NCI-H524 (cell line): ENCODE measurements at places on chromosomes 4 and X.
A peak's percentile ranks its signal among the peaks of the same experiment; 100 is the strongest.

GRCh38 chr4:99846891-99847290 lies 30.3 kb downstream of the DAPP1 start:
- no peak for DNase-seq

- DNase-seq = no peak
These were observed 143.5 kb downstream of the TSPAN5 start for GRCh38 chr4:98514741-98515469.

GRCh38 chr4:82500435-82501153 lies 61.2 kb downstream of the TMEM150C start:
- peak; percentile 45 for DNase-seq

GRCh38 chr4:99754756-99755155 lies 61.9 kb upstream of the DAPP1 start:
- peak; percentile 31 for DNase-seq

DNA sequence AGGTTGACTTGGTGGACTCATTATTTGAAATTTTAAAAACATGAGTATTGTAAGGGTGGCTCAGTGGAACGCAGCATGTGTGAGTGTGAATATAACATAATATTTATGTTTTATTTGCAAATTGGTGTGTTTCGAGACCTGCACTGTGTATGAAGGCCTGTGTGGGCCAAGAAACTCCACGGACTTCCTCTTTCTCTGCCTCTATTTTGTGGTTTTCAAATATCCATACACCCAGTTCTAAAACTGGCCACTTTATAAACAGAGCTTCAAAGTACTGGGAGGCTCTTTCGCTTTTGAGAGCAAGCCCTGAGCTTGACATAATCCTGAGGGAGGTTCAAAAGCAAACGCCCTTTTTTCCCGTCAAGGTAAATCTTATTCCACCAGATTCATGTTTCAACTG lies 187.7 kb downstream of the GPAT3 start:
- no peak for DNase-seq

GRCh38 chrX:20433388-20433775 lies 166.7 kb upstream of the RPS6KA3 start:
- no peak for DNase-seq

GRCh38 chr4:114677346-114677979 lies 78.9 kb downstream of the UGT8 start:
- DNase-seq = no peak

DNA sequence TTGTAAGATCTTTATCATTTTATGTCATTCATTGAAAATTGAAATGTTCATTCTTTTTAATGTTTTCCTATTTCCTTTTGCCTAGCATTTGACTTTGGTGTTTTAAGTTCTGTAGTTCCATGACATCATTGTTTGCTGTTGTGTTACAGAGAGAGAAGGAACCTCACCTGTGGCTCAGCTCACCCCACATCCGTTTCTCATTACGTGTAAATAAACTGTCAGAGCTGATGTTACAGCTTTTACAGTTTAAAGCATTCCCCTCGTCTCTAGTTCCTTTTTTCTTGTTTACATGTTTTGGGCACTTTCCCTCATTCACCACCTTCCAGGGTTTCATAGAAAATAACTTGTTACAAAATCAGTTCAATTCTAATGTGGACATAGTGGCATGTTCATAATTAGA lies 137.2 kb downstream of the FNIP2 start:
- no peak for DNase-seq

DNA sequence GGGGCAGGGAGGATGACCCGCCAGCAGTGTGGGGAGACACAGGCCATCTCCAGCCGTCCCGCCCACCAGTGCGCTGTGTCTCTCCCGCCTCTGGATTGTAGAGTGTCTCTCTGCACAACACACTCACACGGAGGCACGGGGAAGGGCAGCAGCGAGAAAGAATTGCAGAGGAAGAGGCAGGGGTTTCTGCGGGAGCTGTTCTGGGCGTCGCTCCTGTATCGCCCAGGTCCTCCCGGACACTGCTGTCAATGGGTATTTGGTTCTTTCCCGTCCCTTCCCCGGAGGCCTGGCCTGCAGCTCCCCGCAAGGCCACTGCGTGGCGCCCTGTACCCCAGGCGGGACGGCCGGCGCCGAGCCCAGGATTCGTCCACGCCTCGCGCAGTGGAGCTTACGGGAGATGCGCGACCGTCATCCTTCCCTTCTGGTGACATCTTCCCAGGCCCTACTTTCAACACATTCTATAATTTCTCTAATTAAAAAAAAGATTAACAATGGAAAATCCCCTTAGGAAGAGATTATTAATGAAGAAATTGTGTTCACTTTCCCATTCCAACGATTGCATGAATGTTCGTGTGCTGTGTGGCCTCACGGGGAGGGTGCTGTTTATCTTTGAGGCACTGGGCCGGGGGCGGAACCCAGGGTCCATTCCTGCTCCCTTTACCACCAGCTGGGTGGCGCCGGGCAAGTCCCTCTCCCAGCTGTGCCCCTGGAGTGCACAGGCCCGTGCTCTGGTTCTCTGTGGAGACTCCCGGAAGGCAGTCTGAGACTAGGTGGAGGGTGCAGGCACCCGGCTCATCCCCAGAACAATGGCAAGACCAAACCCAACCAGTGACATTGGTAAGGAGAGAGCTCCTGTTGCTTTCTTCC lies 95.7 kb downstream of the CPZ start:
- DNase-seq = peak; percentile 52

DNA sequence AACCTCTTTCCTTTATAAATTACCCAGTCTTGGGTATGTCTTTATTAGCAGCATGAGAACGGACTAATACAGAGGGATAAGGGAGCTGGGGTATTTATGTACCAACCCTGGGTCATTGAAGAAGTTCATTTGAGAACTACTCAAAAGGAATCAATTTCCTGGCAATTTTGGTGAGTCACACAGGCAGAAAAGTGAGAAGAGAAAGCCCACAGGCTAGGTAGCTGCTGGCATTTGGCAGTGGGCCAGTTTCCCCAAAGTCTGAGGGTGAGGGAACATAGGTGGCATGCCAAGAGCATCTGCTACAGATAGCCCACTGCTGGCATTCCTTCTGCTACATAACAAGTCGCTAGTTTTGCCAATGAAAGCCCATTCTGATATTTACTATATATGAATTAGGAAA lies 411.2 kb downstream of the MID1IP1 start:
- no peak for DNase-seq

DNA sequence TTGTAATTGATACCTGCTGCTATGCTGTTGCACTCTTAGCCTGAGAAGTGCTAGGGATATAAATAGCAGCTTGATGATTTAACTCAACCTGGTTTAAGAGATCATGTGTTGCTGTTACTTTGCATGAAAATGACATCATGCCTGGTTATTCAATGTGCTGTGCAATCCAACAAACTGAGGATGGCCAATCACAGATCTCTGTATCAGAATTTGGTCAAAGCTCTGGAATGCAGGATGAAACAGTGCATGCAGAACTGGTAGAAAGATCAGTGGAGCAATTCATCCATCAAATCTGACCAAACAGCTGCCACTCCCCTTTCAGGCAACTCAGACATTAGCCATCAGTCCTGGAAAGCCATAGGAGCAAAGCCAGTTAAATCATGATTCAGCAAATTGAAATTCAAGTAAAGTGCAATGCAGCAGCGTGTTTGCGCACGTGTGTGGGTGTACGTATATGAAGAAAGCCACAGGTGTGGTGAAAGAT lies 160.3 kb upstream of the RASGEF1B start:
- DNase-seq = no peak

GRCh38 chr4:119130365-119131065 lies 5.1 kb upstream of the MYOZ2 start:
- no peak for DNase-seq

DNA sequence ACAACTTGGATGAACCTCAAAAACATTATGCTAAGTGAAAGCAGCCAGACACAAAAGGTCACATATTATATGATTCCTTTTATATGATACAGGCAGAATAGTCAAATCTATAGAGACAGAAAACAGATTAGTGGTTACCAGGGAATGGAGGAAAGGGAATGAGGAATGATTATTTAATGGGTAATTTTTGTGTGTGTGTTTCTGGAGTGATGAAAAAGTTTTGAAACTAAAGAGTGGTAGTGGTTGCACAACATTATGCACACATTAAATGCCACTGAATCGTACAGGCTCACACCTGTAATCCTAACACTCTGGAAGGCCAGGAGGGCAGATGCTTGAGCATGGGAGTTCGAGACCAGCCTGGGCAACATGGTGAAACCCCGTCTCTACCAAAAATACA lies 19.6 kb upstream of the SOD3 start:
- DNase-seq = no peak

DNA sequence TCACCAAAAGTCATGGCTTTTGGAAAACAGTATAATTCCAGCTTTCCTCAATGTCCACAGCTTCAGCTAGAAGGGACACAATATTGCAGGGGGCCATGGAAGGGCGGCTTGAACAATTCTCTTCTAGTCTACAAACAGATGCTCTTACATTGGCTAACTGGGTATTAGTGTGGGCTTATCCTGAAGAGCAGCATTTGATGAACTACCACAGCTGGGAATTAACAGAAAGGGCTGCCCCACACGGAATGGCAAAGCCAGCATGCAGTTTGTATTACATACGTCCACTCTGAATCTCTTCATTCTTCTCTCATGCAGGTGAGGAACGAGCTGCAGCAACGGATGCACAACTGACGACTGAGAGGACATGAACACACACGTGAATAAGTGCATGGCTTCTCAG lies 13.0 kb upstream of the PDCL2 start:
- DNase-seq = peak; percentile 83

GRCh38 chrX:16638533-16638932 lies 11.4 kb upstream of the S100G start:
- DNase-seq = no peak

GRCh38 chrX:35507701-35508100 lies 290.4 kb upstream of the MAGEB16 start:
- no peak for DNase-seq

GRCh38 chrX:93673056-93673868 lies at the start of gene NAP1L3:
Gene NAP1L3, minus strand, starts transcription at chrX:93673578. Its CDS starts 274 bp downstream, at chrX:93673304.
- peak; percentile 95 for DNase-seq

GRCh38 chr4:53050361-53050774 lies 188.3 kb downstream of the RASL11B start:
- no peak for DNase-seq

GRCh38 chr4:79030973-79031372 lies 91.7 kb upstream of the PAQR3 start:
- DNase-seq = no peak

DNA sequence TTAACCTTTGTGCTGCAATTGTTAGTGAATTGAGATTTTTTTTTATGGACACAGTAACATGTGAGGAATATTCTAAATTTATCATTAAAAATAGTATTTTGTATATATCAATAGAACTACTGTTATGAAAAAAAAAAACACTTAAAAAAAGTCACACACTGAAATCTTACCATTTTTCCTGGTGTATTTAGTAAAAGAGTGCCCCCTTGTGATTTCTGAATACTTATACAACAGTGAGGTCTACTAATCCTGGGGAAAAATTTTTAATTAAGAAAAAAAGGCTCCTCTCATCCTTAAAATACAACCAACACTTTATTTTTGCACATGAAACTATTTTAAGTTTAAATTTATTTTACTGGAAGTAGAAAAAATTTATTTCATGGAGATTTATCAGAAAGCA lies 56.4 kb upstream of the SPOCK3 start:
- DNase-seq = no peak

- no peak for DNase-seq
These were observed 89.0 kb downstream of the SMIM20 start for GRCh38 chr4:26003056-26003455.

DNA sequence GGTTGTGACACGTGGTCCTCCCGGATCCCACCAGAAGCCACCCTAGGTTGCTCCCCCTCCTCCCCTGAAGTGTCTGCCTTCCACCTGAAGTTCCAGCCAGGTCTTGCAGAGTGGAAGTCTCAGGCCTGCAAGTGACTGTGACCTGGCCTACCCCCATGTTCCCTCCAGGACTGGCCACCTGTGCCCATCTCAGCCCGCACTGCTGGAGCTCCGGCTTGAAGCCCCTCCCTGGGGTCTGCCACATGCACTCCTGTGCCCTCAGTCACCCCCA lies 6.1 kb upstream of the HGFAC start:
- DNase-seq = no peak

DNA sequence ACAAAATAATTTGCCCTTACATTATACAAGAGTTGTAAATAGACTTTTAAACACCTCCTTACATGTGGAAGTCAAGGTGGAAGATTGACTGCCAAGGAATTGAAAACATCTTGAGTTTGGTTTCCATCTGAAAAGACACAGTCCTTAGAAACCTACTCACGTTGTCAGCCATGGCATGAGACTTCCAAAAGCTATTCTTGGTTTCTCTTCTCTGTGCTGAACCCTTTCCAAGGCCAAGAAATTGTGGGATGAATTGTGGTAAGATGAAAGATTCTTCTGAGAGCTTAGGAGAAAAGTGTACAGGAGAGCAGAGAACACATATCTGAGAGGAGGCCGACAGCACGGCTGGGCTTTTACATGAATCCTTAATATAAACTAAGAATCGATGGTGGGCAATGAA lies 370.0 kb downstream of the FBXW7 start:
- no peak for DNase-seq

DNA sequence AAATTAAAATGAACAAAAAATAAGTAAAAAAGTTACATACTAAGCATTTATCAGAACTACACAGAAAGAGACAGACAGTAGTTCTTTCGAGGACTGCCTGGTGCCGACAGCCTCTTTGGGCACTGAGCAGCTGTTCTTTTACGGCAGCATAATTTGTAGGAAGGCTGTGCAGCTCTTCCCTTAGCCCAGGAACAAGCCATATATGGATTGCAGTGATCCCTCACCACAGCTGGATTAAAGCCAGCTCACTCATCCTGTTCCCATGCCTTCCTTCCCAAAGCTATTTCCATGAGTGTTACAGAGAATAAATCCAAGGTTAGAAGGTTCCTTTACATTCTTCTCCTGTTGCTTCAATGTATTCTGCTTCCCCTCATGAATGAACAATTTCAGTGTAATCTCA lies 71.7 kb downstream of the DDX60L start:
- DNase-seq = peak; percentile 60
